ENCODE measurements at places on chromosomes 6 and 20.

DNA sequence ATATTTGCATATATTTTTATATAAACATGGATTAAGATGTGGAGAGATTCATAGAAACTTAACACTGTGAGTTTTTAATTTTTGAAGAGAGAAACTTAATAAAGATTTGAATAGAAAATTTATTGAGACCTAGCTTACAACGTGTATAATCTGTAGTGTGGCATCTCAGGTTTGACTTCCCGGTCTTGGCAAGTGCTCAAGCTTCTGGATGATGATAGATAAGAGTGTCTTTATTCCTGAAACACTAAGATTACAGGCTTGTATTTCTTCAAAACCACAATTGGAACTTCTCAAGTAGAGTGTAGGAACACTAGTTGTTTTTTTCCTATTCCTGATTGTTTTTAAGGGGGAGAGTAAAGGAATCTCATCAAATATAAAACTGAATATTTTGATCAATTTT, 64.6 kb upstream of the NOTCH4 start:
- DNase-seq: no peak

DNA sequence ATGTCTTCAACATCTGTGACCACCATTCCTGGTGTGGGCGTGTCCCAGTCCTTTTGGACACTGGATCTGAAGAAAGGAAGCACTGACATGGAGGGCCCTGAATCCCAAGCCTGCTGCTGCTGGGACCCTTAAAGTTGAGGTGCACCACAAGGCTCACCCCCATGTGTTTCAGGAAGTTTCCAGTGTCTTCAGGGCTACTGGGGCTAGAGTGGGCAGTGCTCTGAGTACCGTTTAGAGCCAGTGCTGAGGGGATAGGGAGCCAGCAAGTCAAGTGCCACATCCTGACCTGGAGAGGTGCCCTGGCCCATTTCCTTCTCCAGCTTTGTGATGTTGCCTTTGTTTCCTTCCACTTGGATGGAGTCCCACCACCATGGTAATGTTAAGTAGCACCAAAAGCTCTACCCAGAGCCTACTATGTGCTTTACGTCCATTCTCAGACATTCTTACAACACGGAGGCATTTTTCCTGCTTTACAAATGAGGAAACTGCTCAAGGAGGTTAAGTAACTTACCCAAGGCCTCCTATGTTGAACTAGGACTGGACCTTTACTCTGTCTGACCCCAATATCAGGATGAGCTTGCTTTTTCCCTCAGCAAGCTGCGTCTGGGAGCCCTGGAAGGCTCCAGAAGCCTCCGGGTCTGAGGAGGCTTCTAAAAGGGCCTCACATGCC, 552 bp upstream of the DEF6 start:
- no peak for DNase-seq

- DNase-seq: no peak
These were observed 54.7 kb downstream of the GFOD1 start for GRCh38 chr6:13432526-13433184.

- no peak for DNase-seq
These were observed 481.1 kb downstream of the BMP2 start for GRCh38 chr20:7248281-7249201.

GRCh38 chr6:150076196-150076893, 7.4 kb upstream of the ULBP3 start:
- no peak for DNase-seq

DNA sequence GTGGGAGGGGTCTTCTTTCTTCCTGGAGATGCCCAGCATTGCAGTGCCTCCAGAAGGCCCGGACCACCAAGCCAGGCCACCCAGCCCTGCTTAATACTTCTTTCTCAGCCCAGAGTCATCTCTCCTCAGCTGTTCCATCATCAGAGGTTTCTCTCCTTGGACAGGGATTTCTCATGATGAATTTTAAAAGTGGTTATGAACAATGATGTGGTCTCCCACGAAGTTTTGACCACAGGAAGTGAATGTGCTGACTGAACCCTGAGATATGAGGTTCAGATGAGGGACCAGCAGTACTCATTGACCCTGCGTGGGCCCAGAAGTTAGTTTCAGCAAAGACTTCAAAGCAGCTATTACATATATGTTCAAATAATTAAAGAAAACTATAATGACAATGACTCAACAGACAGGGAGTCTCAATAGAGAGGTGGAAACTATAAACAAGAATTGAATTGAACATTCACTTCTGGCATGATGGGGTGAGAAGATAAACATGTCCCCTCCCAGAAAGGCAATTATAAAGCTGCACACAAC, 114.5 kb upstream of the SLC22A16 start:
- DNase-seq: no peak

- no peak for DNase-seq
These were observed 69.1 kb downstream of the SLC35F1 start for GRCh38 chr6:117976030-117976651.

DNA sequence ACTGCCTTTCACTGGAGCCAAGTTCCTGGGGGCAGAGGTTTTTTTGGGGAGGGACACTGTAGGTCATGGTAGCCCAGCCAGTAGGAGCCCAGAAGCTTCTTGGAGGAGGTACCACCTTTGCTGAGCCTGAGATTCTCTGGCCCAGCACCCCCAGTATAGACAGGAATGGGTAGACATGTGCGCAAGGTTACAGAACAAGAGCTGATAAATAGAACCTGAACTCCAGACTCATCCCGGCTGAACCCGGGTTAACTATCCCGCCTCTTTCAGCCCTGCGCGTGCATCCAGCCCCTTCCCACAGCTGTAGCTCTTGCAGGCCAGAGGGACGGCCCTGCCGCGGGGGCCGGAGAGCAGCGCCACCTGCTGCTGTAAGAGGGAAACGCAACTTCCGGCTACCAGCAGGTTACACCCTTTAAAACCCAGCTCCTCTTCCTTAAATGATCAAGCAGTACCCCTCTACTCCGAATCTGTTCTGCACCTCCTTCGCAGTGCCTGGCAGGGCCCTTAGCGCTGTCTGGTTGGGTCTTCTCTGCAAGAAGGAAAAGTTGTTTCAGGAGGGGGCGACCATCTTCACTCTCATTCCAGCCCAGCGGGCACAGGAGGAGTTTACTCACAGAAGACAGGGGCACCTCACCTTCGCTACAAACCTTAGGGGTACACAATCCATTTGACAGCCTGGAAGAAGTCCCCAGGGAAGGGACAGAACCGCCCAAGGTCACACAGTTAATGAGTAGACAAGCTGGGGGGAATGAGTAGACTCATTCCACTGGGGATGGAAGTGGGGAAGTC, 7.5 kb downstream of the SRXN1 start:
- DNase-seq: peak; percentile 42

GRCh38 chr6:113375950-113376846, 480.9 kb upstream of the MARCKS start:
- DNase-seq: no peak

- DNase-seq: no peak
These were observed 28.5 kb downstream of the HLA-B start for GRCh38 chr6:31328355-31328960.
